ENCODE measurements at places on chromosomes 4 and X.

DNA sequence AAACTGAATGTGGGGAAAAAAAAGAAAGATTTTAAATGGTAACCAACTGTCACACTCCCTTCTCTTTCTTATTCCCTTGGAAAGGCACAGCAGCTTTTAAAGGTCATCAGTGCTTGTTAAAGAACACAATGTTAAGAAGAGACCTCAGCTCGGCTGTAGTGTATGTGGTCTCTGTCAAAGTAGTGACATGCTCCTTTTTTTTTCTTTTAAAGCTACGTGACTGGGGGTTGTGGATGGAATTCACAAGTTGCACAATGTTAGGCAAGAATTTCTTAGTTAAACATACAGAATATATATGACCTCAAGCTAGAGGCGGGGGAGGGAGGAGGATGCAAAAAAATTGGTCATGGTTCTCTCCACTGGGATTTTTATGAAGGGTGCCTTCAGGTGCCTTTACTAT, 45.6 kb downstream of the OCRL start:
- DNase-seq: no peak

- no peak for DNase-seq
Measured at GRCh38 chrX:136870064-136870463, 10.5 kb downstream of the RBMX start.

DNA sequence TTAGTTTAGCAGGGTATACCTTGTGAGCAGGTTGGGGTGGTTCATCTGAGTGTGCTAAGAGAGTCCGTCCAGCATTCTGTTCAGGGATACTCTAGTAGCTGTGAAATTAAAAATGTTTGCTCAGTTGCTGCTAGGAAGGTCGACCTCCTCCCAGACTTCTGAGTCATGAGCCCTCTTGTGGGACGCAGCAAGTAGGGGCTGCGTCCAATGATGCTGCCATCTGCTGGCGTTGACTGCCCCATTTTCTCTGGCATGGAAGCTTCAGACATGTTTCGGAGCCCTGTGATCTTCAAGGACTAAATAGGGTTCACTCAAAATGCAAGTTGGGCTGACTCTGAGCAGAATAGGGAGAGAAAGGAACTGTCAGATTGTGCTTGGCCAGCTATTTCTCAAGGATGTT, 201.0 kb upstream of the ARSJ start:
- no peak for DNase-seq

DNA sequence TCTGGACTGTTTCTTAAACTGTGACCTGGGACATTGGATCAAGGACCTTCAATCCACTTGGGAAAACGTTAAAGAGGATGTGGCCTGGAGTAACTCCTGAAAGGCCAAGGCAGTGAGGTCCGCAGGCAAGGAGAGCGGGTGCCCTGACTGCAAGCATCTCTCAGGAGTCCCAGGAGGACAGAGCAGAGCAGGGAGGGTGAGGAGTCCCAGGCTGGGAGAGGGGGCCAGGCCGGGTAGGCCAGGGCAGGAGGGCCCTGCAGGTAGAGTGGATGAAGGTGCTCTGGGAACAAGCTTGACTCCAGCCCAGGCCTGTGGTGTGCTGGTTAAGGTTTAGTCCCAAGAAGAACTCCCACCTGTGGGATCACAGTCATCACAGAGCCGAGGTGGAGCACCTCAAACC, 13.8 kb downstream of the PNMA6E start:
- no peak for DNase-seq

DNA sequence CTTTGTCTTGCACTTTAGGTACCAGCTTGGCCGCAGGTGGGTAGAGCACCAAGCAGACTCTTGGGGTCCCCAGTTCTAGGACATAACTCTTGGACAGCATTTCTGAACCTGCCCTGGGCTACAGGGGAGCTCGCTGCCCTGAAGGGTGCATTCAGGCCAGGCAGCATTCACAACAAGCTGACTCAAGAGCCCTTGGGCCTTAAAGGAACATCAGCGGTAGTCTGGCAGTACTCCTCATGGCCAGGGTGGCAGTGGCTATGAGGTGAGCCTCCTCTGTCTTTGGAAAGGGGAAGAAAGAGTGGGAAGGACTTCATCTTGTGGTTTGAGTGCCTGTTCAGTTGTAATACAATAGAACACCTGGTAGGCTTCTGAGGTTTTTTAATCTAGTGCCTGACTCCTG, 24.8 kb upstream of the SMARCA5 start:
- no peak for DNase-seq

GRCh38 chr4:117154251-117154650, 68.9 kb upstream of the TRAM1L1 start:
- DNase-seq: no peak

DNA sequence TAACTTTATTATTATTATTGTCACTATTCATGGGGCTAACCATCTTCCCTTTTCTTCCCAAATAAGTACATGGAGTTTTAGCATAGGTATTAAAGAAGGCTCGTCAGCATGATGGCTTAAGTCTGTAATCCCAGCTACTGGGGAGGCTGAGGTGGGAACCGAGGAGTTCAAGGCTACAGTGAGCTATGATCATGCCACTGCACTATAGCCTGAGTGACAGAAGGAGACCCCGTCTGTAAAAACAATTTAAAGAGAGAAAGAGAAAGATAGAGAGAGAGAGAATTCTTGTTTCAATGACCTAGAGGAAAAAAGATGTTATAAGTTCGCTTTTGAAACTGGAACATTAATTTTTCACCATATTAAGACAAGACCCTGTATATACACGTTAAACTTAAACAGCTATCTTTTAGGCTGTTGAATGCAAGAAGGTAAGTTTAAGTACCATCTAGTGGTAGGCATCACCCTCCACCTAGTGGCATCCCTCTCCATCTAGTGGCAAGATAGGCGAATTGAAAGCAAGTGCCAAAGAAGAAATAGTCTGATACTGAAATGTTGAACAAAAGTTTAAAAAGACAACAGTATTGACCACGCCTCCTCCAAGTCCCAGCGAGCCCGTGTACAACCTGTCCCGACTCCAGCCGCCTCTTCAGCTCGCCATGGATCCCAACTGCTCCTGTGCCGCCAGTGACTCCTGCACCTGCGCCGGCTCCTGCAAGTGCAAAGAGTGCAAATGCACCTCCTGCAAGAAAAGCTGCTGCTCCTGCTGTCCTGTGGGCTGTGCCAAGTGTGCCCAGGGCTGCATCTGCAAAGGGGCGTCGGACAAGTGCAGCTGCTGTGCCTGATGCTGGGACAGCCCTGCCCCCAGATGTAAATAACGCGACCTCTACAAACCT, 26.0 kb upstream of the YTHDC1 start:
- DNase-seq: no peak

DNA sequence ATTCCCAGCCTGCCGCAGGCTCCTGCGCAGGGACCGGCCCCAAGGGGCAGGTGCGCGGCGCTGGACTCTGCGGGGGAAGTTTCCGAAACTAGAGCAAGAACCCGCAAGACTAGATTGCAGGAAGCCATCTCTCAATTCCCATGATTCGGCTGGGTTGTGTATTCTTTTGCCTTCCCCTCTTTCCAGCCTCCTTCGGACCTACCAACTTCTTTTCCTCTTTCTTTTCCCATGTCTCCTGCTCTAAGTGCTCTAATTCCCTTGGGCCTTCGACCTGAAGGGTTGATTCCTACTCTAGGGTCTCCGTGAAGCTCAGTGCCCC, 645 bp upstream of the OPHN1 start:
- DNase-seq: no peak

GRCh38 chr4:148065075-148065474, 333.2 kb downstream of the ARHGAP10 start:
- DNase-seq: no peak

DNA sequence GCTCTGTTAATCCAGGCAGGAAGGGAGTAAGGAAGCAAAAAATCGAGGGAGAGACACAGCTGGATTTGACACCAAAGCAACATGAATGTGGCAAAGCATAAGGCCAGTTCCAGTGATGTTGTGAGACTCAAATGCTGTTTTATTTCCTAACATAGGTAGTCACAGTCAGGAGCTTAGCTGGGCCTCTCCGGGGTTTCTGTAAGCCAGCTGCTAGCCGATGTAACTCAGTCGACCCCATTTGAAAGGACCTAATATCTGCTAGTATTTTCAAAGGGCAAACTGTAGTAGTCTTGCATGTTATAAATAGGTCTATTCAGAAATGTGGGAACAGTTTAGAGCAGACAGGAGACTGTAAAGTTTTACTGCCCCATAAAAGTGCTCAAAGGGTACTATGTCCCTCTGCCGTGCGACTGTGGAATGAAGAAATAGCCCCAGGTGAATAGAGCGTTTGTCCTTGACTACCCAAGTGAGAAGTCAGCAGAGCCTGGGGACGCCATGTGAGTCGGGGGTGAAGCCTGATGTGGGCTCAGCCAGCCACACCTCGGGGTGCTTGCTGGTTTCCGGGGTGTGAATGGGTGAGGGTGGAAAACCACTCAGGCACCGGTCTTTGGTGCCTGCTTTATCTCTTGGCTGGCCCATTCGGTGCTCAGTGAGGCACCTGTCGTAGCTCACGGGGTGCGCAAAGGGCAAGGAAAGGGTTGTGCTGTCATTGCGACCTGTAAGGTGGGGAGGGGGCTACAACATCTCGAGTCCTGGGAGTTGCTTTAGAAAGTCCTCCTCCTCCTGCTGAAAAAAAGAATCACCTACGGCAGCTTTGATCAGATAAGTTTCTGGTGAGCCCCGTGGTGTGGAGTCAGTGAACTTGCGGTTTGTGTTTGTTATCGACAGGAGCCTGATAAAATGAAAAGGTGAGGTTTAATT, 745 bp downstream of the TRIM2 start:
- DNase-seq: peak; percentile 6

DNA sequence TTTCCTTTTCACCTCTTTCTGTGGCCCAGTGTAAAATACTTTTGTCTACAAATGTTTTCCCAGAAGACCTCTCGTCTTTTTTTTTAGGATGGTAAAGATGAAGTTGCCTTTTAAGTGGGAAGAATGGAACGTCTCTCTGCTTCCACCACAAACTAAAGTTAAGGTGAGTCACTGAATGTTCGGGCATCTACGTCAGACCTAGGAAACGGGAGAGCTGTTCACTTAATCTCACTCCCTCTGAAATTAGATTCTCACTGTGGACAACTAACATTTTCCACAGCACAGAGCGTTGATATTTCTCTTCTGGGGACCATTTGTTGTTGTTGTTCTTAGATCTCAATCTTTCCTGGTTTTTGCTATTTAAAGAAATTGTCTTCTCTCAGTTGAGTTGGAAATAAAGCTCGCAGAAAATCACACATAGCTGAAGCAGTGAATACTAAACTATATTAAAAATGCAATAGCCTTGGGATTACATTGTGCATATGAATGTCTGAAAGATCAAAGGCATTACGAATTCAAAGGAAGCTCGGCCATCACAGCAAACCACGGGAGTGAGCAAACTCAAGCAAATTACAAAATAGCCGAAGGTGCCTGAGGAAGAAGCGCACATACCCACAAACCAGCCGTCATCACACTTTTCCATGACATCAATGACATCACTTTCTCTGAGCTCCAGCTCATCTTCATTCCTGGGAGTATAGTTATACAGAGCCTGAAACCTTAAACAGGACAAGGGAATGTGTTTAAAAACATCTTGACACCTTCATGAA, 53.9 kb upstream of the PDLIM3 start:
- no peak for DNase-seq

GRCh38 chrX:152915541-152916241, 17.8 kb downstream of the ZNF185 start:
- no peak for DNase-seq

DNA sequence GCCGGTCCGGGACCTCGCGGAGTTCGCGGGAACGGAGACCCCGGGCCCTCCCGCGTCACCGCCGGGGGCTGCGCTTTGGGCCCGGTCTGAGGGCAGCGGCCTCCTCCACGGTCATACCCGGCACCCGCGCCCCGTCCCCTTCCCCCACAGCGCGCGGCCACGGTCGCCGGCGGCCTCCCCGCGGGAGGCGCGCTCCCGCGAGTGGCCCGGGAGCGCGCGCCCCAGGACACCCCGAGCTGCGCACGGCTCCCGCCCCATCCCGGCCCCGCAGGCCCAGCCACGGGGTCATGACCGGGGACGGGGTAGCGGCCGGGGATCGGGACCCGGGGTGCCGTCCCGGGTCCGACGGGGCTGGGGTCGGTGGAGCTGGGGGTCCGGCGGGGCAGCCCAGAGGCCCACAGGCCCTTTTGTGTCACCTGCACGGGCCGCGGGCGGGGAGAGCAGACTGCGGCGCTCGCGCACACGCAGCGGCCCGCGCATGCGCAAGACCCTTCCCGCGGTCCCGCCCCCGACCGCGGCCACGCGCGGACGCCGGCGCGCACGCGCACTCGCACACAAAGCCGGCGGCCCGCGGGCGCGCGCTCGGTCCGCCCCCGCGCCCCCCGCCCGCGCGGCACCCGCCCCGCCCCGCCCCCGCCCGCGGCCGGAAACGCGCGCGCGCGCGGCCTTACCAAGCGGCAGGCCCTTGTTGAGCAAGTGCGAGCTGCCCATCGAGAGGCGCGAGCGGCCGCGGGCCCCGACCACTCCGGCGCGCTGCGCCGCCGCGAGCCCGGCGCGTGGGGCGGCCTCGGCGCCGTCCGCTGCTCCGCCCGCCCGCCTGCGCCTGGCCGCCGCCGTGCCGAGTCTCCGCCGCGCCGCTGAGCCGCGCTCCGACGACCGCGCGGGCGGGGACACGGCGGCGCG, at the start of gene CTBP1:
Gene CTBP1, minus strand, starts transcription at position 886 of the 903 bp plus-strand sequence. CDS start 7,799 bp downstream, outside the sequence.
- DNase-seq: peak; percentile 67

DNA sequence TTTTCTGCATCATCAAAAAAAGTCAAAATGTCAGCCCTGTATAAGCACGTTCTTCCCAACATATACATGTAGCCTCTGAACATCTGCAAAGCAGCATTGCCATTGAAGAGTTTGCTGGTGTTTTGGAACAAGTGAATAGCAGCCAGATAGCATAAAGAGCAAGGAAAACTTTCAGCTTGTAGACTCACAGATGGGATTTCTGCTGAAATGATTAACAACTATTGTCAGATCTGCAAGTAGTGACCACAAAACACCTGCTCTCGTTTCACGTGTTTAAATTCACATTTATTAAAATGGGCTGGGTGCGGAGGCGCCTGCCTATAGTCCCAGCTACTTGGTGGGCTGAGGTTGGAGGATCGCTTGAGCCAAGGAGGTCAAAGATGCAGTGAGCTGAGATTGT, 123.7 kb downstream of the SPRY1 start:
- DNase-seq: no peak

- DNase-seq: no peak
Measured at GRCh38 chrX:132716006-132716405, 227.2 kb upstream of the MBNL3 start.

- DNase-seq: no peak
Measured at GRCh38 chrX:72316408-72317110, 10.8 kb upstream of the CITED1 start.

GRCh38 chrX:17923546-17923945, 62.4 kb upstream of the RAI2 start:
- DNase-seq: no peak

DNA sequence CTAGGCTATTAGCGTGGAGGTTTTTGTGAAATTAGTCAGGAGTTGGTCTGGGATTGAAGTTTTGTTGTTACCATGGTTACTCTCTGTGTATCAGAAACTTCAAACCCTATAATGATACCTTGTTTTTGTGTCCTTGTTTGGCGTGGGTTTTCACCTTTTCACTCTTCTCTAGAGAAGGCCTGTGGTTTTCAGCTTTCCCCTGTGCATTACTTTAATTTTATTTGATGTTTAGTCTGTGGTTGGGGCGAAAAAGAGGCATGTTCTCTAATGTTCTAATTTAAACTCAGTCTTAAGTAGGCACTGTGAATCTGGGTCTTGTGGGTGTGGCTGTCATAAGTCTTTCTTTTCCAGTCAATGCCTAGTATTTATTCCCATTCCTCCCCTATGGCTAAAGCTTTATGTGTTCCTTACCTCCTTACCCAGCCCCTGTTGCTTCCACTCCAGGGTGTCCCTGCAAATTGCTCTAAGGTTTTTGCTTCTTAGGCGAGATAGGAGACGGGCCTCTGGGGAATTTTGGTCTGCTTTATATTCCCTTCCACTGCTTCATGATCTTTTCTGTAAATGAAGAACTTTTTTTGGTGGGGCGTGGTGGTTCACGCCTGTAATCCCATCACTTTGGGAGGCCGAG, 326.3 kb upstream of the ZCCHC13 start:
- no peak for DNase-seq

GRCh38 chr4:80006935-80007744, 65.9 kb downstream of the ANTXR2 start:
- DNase-seq: no peak

All from stimulated activated CD4-positive, alpha-beta T cell treated with anti-CD3 and anti-CD28 coated beads, Interleukin-12 subunit alpha, Interleukin-12 subunit beta, amount 100 ng/mL, for 24 hours (primary cell).